ENCODE measurements at places on chromosomes 16 and 17.

DNA sequence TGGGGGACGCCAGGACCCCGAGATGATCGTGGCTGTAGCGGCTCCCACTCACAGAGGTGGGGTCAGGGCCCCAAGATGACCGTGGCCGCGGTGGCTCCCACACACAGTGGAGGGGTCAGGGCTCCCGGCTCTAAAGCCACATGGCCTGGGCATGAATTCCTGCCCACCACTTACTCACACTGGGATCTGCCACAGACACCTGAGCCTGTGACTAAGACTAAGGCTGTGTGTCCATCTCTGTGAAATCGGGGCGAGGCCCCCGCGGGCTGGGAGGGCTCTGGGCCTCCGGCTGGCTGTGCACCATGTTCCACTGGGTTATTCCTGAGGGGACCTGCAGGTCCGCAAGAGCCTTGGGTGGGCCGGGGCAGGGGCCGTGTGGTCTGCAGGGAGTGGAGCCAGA, 18.5 kb downstream of the ZFPM1 start:
- DNase-seq: no peak

DNA sequence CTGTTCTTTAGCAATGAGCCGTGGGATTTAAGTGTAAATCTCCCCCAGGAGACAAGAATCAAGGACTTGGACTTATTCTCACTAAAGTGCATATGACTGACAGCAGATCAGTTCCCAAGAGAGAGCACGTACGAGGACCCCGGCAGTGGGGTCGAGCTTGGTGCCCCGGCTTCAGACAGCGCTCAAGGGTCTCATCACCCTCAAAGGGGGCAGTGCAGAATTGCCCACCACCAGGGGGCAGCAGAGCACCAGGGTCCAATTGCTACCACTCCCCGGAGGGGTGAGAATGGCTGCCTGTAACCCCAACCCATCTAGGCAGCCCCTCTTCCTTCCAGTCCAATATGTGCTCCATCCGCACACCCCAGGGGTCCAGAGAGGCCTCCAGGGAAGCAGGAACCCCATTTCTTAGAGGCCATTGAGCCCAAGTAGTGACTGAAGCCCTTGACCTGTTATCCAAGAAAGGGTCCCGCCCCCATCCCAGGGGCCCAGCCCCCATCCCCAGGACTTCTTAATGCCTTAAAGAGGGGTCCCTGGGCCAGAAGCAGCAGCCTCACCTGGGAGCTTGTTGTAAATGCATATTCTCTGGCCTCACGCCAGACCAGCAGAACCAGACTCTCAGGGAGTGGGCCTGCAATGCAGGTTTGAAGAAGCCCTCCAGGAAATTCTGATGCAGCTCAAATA, 86.1 kb downstream of the ZDHHC7 start:
- peak; percentile 53 for DNase-seq

- DNase-seq: no peak
Measured at GRCh38 chr17:82949361-82949760, 109.5 kb upstream of the ZNF750 start.

GRCh38 chr16:77599793-77600415, 122.4 kb upstream of the NUDT7 start:
- DNase-seq: no peak

- no peak for DNase-seq
Measured at GRCh38 chr17:51319186-51319585, 58.8 kb downstream of the UTP18 start.

- DNase-seq: no peak
Measured at GRCh38 chr17:49132699-49133364, at the start of gene B4GALNT2. Gene B4GALNT2 (plus strand): TSS chr17:49132769. CDS start chr17:49132793, 24 bp downstream.

DNA sequence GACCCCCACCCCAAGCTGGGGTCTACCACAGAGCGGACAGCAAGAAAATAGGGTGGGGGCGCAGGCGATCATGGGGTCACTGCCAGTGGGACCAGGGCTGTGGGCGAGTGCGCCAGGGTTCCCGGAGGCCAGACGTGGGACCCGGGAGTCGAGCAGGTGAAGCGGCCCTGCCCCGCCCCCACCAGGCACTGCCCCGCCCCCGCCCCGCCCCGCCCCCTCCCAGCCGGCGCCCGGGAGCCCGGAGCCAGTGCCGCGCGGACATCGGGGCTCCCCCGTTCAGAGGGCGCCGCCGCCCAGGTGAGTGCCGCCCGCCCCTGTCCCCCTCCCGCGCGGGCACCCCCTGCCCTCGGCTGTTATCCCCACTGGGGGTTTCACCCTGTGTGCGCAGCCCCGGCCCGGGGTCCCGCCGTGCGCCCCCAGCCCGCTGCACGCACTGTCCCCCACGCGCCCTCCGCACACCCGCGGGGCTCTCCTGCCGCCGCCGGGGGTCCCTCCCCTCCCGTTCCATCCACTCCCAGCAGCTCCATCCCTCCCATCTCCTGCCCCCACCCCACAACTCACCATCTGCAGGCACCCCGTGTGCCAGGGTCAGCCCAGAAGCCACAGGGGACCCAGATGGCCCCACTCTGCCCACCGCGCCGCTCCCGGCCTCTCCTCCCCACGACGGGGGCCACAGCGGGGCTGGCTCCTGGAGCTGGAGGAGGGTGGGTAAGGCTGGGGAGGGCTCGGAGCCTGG, at the start of gene SSTR5:
TSS of gene SSTR5 (plus strand) at position 222 of the 736 bp plus-strand sequence. CDS start 6,122 bp downstream, outside the sequence.
- no peak for DNase-seq

- DNase-seq: peak; percentile 20
Measured at GRCh38 chr16:28834873-28835863, 11.0 kb downstream of the TUFM start.

GRCh38 chr16:9260666-9261065, 169.2 kb downstream of the HAPSTR1 start:
- DNase-seq: no peak

GRCh38 chr17:39486242-39486641, 25.0 kb downstream of the CDK12 start:
- peak; percentile 50 for DNase-seq

GRCh38 chr16:50774960-50775359, 33.1 kb downstream of the CYLD start:
- no peak for DNase-seq

GRCh38 chr17:79162012-79162963, 87.7 kb downstream of the ENGASE start:
- DNase-seq: no peak

GRCh38 chr16:50329446-50330189, 39.2 kb downstream of the BRD7 start:
- no peak for DNase-seq

DNA sequence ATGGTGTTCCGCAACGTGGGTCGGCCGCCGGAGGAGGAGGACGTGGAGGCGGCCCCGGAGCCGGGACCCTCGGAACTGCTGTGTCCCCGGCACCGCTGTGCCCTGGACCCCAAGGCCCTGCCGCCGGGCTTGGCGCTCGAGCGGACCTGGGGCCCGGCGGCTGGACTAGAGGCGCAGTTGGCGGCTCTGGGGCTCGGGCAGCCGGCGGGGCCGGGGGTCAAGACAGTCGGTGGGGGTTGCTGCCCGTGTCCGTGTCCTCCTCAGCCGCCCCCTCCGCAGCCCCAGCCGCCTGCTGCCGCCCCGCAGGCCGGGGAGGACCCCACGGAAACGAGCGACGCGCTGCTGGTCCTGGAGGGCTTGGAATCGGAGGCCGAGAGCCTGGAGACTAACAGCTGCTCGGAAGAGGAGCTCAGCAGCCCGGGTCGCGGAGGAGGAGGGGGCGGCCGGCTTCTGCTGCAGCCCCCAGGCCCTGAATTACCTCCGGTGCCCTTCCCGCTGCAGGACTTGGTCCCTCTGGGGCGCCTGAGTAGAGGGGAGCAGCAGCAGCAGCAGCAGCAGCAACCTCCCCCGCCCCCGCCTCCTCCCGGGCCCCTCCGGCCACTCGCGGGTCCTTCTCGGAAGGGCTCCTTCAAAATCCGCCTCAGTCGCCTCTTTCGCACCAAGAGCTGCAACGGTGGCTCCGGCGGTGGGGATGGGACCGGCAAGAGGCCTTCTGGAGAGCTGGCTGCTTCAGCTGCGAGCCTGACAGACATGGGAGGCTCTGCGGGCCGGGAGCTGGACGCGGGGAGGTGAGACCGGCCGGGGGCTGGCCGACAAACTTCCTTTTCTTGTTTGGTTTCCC, 821 bp downstream of the SOCS7 start:
- DNase-seq: peak; percentile 14

DNA sequence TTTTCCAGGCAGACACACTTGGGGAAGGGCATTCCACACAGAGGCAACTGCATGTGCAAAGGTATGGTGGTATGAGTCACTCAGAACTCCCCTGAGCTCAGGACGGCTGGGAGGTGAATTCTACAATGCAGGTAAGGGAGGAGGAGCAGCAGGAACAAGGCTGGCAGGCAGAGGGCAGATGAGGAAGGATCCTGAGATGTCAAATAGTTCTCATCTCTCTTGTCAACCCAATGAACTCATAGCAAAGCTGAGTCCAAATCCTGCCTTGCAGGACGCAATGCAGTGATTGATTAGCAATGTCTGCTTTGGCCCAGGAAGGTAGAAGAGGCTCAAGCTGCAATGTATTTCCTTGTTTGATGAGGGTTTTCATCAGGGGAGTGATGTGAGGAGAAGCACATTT, 243.5 kb downstream of the XYLT1 start:
- DNase-seq: no peak

GRCh38 chr17:7136266-7136877, 21.8 kb upstream of the ASGR2 start:
- DNase-seq: peak; percentile 42

DNA sequence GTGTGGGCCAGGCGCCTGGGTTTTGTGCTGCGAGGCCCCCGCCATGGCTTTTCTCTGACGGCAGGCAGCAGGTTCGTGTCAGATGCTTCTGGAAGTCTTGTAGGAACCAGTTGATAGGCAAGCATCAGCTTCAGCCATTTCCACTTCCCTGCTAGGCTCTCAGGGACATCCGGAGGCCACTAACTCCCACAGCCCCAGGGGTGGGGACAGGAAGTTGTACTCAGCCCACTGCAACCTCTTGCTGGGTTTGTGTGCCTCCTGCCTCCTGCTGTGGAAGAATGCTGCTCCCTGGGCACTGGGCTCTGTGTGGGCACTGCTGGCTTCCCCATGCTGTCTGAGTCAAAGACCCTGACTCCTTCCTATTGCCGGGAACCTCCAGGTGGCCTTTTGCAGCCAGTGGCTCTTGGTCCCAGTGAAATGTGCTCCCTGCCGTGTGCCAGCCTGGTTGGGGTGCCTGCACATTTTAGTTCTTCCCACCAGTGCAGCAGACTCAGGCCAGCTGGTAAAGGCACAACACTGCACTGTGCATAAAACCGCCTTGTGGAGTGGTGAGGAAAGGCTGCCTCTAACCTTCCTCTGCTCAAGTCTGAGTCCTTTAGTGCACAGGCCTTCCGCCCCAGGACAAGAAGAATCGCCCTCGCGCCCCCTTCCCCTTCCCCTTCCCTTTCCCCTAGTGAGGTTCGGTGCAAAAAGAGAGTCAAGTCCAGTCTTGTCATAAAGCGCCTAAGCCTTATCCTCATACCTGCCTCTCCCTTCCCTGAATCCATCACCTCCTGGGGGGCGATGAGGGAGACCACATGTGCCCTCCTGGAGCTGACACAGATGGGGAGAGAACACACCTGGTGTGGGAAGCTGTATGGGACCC, 16.6 kb downstream of the LDHD start:
- DNase-seq: no peak

- no peak for DNase-seq
Measured at GRCh38 chr17:489758-490329, 137.2 kb upstream of the RPH3AL start.

- peak; percentile 92 for DNase-seq
Measured at GRCh38 chr16:48123104-48123788, 32.5 kb downstream of the ABCC12 start.

GRCh38 chr17:81459864-81460263, 52.7 kb downstream of the ACTG1 start:
- no peak for DNase-seq

GRCh38 chr16:85963753-85964285, 64.9 kb downstream of the IRF8 start:
- no peak for DNase-seq

- no peak for DNase-seq
Measured at GRCh38 chr17:30720013-30720471, 104.5 kb downstream of the CRLF3 start.

DNA sequence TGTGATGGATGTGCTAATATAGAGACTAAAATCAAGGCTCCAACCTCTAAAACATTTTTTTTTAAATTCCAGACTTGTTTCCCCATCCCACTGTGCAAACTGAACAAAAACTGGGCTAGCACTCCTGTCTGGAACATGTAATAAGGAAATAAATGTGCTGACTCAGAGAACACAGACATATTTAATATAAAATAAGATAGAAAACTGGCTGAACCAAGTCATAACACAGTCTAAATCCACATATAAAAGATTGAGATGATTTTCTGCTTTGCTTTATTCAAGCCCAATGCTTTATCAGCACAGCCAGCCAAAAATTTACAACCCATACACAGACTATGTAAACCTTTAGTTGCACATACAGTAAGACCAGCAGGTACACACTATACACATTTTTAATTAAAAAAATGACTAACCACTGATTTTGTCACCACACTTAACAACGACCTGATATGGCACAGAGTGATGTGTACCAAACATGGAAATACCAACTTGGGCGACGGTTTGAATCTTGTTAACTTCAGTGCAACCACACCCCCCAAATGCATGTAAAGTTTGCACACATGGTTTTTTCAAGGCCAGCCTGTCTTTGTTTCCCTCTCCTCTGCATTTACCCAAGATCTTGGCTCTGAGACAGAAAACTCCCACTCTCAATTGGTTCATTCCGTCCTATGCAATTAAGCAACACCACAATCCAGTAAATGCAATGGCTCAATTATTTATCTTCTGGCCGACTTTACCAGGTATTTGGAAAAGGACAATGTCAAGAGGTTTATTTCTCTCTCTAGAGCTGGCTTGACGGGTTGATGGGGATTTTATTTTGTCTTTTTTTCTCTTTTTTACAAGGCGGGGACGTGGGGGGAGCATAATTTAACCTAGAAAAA, 1.2 kb downstream of the STAT3 start:
- no peak for DNase-seq

DNA sequence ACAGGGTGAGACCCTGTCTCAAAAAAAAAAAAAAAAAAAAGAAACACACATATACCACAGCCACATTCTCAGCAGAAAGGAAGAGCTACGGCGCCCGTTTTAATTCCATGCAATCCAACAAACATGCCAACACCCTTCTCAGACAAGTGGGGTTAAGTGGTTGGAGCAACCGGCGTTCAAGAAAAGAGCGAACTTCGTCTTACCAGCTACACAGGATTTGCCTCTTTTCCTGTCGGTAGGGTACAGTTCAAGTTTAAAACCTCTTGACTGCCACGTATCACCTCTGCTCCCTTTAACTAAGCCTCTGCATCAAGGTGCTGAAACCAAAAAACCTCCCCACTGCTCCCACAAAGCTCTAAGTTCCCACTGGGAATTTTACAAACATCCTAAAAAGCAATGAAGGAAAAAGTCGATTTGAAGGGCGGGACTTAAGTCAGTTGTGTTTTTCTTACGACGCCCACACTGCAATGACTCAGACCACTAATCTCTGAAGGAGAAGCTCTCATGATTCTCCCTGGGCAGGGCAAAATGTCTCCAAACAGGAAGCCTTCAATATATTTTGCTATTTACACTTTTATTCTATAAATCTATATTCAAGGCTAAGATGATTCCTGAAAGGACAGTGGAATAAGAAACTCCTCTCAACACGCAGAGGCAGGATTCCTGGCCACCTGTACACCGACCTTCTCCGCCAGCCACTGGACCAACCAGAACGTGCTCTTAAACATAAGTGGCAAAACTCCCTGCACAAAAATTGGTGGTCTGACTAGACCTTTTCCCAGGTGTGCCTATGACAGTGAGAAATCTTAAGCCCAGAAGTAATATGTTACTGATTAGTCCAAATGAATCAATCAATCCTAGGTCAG, 18.8 kb downstream of the SRP68 start:
- peak; percentile 79 for DNase-seq

GRCh38 chr16:58465817-58466216, 34.1 kb upstream of the NDRG4 start:
- DNase-seq: no peak
